ENCODE measurements at places on chromosomes 7 and 10. TPM values are rescaled to one million over a fixed set of nuclear protein-coding genes. Genes with fewer than 3 reads are reported as not detected.

The EBLN1 gene
- total RNA-seq = not detected

The PFKFB3 gene
- 51.5 TPM for total RNA-seq

The CDK1 gene
- total RNA-seq = 41.9 TPM

The PLEKHS1 gene
- total RNA-seq = not detected

The ADIRF gene
- total RNA-seq = not detected

The CTAGE6 gene
- total RNA-seq = 0.36 TPM

The SRGN gene
- not detected for total RNA-seq

The SLC26A3 gene
- total RNA-seq = not detected

The KCND2 gene
- total RNA-seq = 3.7 TPM

The GARIN1A gene
- total RNA-seq = 4.1 TPM

The ZNF804B gene
- 0.66 TPM for total RNA-seq

The NEUROD6 gene
- not detected for total RNA-seq

The EPHA1 gene
- 23.2 TPM for total RNA-seq

The SAMD8 gene
- 25.6 TPM for total RNA-seq

The ADCYAP1R1 gene
- 0.38 TPM for total RNA-seq

The PI4K2A gene
- 20.1 TPM for total RNA-seq

The EPO gene
- total RNA-seq = 0.27 TPM

The SPDYE2 gene
- not detected for total RNA-seq

The PDE6C gene
- total RNA-seq = not detected

The PNLIPRP2 gene
- total RNA-seq = not detected

The LRRC72 gene
- not detected for total RNA-seq

The KIF11 gene
- 18.0 TPM for total RNA-seq

Measured in mesothelial cell of epicardium (in vitro differentiated cells).